ENCODE measurements at places on chromosomes 11 and 22.

DNA sequence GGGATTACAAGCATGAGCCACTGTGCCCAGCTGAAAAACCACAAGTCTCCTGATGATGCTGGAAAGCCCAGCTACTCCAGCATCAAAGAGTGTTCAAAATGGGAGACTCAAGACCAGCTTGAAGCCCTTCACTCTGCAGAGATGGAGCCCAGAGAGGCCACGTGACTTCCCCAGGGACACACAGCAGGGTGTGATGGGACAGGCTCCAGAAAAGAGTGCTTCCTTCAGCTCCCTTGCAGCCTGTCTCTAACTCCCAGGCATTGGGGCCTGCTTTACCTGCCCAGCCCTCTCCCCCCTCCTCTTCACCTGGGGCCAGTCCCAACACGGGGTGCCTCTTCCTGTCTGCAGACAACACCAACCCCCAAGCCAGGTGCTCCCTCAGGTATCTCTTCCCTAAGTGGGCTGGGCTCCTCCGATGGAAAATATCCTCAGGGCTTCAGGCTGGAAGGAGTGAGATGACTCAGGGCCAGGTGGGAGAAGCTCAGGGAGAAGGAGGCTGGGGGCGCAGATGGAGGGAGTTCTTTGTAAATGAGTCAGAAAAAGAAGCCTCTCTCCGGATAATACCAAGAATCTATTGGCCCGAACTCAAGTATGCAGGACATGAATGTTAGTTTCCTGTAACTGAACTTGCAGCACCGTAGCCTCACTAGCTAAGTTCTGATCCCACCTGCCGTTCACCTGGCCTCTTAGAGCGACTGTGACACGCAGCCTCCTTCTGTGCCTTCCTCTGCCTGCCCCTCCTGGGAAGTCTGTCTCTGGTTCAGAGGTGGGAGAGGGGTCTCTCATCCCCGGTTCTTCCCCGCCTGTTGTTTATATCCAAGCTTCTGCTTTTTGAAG lies 326.6 kb downstream of the MN1 start:
- no peak for DNase-seq

DNA sequence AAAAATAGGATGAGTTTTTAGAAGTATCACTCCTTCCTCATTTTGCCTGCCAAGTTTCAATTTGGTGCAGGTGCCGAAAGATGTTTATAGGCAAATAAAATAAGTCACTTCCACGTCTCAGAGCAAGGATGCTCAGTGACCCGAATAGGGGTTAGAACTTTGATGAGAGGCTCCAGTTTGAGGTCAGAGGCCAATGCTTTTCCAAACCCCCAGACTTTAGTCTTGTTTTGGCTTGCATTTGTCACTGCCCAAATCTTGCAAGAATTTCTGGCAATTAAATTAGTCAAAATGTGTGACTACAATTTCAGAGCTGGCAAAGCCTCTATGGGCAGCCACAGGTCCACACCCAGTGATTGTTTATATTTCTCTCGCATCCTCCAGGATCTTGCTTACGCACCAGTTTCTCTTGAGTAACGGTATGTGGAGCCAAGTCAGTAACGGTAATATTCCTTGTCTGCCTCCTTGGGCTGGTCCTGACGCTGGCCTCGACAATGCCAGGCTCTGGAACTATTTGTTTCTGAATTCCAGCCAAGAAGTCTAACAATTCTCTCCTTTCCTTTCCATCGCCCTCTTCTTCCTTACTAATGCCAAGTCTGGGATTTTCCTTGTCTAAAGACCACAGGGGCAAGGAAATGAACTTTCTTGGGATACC lies 9.9 kb upstream of the NUP160 start:
- DNase-seq, result peak; percentile 20

- no peak for DNase-seq
Observed at GRCh38 chr11:67364783-67365722, 8.3 kb downstream of the CLCF1 start.

GRCh38 chr11:131688048-131688693 lies 317.8 kb downstream of the NTM start:
- no peak for DNase-seq

DNA sequence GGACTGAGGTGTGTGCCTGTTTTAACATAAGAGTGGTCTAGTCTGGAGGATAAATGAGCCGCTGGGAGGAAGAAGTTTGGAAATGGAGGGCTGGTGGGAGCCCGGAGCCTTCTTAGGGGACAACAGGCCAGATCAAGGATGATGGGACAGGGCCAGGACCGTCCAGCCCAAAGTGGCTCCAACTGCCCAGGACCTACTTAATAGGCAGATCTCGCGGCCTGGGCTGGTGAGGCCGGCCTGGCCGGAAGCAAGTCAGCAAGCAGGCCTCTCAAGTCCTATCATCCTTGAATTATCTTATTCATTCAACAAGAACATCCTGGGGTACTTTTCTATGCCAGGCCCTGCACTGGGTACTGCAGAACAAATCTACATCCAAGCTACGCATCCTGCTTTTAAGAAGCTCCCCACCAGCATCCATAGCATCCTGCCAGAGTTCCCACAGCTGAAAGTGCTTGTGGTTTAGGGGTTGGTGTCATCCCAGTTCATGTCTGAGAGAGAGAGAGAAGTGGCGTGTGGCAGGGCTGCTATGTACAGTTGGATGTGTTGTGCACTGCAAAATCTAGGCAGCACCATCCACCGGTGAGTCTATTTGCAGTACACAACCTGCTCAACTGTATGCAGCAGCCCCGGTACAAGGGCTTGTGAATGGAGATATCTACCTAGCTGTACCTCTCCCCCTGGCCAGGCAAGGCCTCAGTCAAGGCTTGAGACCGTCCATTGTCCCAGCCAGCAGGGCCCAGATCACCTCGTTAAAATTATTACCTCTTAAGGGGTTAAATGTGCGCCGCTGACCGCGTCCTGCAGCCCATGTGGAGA lies 82.1 kb downstream of the FBLN1 start:
- no peak for DNase-seq

DNA sequence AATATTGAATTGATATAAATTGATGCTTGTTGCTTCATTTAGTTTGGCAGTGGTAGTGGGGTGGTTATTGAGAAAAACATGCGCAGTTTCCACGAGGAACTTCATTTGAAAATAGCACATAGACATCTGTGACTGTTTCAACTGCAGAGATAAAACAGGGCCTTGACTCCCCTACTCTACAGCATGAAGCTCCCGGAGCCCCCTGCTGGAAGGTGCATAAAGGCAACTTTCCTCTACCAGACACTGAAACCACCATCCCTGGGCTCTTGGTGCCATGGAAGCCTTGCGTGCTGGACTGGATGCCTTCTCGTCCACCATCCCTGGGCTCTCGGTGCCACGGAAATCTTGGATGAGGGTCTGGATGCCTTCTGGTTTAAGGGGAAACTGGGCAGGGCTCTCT lies 195.9 kb downstream of the CSNK2A3 start:
- DNase-seq, result no peak

GRCh38 chr22:24319451-24319850 lies 48.8 kb downstream of the SPECC1L start:
- DNase-seq, result no peak

- no peak for DNase-seq
Observed at GRCh38 chr22:44133901-44134571, 46.7 kb upstream of the PARVG start.

GRCh38 chr22:46286006-46286405 lies 10.7 kb upstream of the GTSE1 start:
- DNase-seq, result no peak

DNA sequence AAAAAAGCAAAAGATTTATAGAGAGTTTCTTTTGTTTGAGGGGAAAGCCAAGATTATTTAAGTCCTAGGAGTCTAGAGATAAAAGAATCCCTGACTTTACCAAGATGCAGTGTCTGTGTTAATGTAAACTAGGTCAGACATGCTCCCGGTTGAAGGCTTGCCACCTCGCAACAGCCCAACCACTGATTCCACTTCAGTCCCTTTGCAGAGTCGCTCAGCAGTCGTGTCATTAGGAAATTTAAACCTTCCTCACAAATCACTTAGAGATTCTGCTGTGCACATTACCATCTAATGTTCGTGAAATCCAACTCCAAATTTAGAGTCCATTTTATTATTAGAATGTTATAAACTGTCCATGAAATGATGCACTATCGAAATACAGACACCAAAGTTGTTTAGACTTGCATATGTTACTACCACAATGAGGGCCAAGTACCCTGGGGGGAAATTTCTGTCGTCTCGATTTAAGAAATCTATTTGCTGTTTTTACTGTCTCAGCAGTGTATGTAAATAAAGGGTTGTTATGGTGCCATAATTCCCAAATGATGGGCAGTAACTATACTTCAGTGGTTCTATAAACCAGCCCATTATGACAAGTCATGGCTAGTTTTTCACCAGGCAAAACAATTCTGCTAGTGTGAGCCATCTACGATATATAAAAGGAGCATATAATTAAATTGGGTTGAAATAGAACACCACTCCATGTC lies 101.4 kb upstream of the MTNR1B start:
- DNase-seq, result peak; percentile 97

DNA sequence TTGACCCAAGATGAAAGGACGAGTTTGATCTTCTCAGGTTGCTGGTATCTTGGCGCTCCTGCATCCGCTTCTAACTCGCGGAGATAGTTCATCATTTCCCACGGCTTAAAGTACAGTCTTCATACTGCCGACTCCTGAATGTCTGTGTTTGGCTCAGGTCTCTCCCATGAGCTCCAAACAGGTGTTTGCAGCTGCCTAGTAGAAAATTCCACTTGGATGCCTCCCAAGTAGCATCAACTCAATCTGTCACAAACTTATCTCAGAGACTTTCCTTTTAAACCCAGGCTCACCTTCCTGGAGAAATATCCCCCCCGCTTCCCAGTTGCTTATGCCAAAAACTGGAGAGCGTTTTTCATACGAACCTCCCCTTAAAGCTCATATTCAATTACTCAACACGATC lies 986.5 kb downstream of the TBC1D22A start:
- DNase-seq, result no peak

DNA sequence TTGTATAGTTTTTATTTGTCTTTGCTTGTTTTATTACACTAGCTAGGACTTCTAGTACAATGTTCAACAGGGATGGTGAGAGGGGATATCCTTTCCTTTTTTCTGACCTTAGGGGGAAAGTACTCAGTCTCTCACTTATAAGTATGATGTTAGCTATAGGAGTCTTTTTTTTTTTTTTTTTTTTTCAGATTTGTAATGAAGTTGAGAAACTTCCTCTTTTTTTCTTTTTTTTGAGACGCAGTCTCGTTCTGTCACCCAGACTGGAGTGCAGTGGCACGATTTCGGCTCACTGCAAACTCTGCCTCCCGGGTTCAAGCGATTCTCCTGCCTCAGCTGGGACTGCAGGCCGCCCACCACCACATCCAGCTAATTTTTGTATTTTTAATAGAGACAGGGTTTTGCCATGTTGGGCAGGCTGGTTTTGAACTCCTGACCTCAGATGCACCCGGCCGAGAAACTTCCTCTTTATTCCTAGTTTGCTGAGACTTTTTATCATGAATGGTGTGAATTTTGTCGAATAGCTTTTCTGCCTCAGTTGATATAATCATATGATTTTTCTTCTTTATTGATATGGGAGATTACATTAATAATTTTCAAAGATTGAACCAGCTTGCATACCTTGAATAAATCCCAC lies 10.9 kb downstream of the TRIM22 start:
- no peak for DNase-seq

DNA sequence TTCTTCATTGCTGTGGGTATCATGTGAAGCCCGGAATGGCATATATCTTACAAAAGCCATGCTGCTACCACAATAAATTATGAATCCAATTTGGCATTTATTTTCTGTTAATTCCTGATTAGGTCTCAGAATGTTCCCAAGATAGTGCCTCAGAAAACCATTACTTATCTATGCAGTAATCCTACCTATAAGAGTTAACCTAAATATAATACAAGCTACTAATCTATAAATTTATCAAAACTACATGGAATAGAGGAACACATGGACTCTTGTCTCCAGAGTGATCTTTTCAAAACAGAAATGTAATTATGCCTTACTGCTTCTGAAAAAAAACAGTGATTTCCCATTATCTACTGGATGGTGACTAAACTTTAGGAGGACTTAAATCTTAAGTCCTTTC lies 687.8 kb upstream of the ANO5 start:
- DNase-seq, result no peak

DNA sequence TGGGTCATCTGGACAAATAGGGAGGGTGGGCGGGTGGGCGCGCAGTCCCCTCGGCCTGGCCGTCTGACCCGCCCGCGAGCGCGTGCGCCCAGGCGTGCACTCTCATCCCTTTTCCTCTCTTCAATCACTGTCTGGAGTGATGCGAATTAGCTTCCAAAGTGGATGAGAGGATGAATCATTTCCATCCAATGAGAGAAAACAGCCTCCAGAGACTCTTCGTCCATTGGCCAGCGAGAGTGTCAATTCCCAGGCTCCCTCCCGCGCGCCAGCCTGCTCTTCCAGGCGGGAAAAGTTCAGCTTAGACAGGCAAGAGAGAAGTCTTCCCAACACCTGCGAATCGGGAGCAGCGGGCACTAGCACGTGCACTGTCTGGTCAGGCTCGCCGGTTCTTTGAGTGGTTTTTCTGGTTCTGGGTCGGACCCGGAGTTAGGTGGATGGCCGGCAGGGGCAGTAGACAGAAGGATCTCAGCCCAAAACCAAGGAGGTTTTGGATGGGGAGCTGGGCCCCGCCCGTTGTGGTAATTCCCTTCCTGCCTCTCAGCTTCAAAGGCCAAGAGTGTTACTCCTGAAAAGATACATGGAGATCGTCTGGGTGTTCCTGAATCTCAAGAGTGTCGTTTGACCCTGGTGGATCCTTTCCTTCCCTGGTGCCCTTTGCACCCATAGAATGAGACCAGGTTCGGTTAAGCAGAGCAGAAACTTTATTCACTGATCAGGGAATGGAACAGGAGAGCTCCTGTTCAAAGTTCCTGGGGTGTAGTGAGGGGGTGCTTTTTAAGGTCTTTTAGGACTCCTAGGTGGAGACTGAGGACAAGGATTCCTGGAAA lies 33.4 kb upstream of the GLYATL1 start:
- peak; percentile 95 for DNase-seq

GRCh38 chr11:24122291-24122690 lies 374.6 kb upstream of the LUZP2 start:
- DNase-seq, result no peak

DNA sequence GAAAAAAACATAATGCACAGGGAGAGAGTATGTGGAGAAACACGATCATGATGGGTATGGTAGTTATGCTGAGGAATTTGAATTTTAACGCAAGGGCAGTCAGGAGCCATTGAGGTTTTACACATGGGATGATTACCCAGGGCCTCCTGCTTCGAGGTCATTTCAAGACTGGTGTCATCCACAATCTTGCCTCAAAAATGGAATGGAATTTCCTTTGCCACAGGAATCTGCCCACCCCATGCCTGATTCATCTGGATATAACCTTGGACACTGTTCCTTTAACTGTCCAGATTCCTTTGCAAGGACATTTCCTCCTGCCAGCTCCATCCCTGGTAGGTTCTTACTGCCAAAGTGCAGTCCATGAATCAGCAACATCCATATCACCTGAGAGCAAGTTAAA lies 655.9 kb upstream of the TENM4 start:
- DNase-seq, result no peak

- no peak for DNase-seq
Observed at GRCh38 chr22:37165940-37166674, 16.4 kb upstream of the IL2RB start.

DNA sequence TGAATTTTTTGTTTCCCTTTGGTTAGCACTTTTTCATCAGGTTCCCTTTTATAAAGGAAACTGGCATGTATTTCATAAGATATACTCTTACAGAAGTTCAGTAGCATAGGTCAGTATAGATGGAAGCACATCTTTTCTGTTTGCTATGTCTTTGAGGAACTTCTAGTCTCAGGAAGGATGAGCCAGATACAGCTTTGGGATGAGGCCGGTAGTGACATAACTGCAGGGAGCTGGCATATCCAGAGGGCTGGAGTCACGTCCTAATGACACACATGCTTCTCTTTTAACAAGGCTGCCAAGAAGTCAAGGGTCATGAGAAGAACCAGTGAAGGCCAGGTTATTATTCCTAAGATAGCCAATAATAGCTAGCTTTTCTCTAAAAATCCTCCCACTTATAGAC lies 33.3 kb upstream of the ADSL start:
- no peak for DNase-seq

GRCh38 chr11:83355391-83355790 lies 69.2 kb upstream of the CCDC90B start:
- DNase-seq, result no peak
